ENCODE measurements at places on chromosomes 13 and 19.

DNA sequence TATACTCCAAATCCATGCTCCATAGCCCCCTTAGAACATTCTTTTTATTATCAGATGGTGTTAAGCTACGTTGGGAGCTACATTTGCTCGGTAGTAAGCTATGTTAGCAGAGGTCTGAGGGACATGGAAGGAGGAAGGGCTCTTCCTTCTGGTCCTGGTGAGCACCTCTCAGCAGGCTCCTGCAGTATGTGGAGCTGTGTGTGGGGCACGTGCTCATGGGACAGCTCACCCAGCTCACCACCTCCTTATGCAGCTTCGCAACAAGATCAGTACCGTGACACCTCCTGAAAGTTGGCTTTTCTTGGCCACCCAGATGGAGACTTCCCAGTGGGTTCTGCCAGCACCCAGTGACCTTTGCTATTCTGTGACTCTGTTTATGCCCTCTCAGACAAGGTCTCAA, 400.5 kb upstream of the SLC10A2 start:
- peak; percentile 72 for DNase-seq

DNA sequence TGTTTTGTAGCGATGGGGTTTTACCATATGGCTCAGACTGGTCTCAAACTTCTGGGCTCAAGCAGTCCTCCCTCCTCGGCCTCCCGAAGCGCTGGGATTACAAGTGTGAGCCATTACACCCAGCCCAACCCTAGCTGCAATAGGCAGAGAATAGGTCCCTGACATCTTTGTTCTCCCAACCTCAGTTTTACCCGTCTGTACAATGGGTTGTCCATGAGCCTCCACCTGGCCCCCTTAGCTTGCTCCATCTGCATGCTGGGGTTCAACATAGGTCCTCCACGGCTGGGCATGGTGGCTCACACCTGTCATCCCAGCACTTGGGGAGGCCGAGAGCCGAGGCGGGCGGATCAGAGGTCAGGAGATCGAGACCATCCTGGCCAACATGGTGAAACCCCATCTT, 14.4 kb downstream of the NFIC start:
- no peak for DNase-seq

- DNase-seq = no peak
These were observed at the start of gene DOCK9 for GRCh38 chr13:98977568-98978265. DOCK9 (minus strand) TSS chr13:98978064; CDS start chr13:98977909, 155 bp downstream.

- DNase-seq = no peak
These were observed 144.2 kb upstream of the VSTM2B start for GRCh38 chr19:29381353-29382203.

- no peak for DNase-seq
These were observed 59.3 kb upstream of the WDFY2 start for GRCh38 chr13:51524829-51525566.

- no peak for DNase-seq
These were observed 27.7 kb upstream of the UBL3 start for GRCh38 chr13:29878101-29878500.

DNA sequence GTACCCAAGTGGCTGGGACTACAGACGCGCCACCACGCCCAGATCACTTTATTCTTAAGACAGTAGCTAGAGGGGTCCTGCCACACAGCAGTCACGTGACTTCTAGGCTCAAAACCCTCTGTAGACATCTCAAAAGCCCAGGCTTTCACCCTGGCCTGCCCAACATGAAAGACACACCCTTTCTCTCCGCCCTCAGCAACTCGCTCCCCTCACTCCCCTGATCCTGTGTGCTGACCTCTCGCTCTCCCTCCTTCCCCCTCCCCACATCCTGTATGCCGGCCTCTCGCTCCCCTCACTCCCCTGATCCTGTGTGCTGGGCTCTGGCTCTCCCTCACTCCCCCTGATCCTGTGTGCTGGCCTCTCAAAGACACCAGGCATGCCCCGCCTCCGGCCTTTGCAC, 77.4 kb downstream of the SLC15A1 start:
- DNase-seq = no peak

GRCh38 chr19:45939792-45940514, 25.4 kb upstream of the NANOS2 start:
- no peak for DNase-seq

- no peak for DNase-seq
These were observed 224.2 kb upstream of the STARD13 start for GRCh38 chr13:33509642-33510229.

- DNase-seq = no peak
These were observed 12.6 kb downstream of the IRS2 start for GRCh38 chr13:109773786-109774185.

DNA sequence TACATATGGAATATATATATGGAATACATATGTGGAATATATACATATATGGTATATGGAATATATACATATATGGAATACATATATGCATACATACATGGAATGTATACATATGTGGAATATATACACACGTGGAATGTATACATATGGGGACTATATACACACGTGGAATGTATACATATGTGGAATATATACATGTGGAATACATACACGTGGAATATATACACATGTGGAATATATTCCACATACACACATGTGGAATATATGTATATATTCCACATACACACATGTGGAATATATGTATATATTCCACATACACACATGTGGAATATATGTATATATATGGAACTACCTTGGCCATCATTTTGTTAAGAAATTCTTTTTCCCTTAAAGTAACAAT, 31.1 kb downstream of the ZNF571 start:
- no peak for DNase-seq

DNA sequence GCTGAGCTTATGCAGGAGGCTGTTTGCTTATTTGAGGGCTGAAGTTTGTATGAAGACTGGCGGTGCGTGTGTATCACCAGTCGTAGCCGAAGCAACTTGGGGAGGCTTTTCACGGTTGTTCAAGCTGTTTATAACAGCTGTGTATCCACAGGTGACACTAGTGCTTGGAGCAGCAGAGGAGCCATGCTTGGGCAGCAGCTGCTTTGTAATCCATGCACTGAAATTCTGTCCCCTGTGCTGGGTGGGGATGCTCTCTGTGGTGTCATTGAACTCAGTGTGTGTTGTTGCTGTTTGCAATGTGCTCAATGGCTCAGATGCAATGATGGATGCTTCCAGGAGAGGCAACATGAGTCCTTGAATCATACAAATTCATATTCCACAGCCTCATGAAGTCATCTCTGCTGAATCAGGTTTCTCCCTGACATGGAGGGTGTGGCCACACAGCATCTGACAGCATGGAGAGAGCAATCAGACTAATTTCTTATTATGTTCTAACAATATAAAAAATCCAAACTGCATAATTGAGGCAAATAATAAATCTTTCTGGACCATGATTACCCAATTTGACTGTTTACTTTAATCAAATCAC, 18.8 kb upstream of the GTF3A start:
- no peak for DNase-seq

DNA sequence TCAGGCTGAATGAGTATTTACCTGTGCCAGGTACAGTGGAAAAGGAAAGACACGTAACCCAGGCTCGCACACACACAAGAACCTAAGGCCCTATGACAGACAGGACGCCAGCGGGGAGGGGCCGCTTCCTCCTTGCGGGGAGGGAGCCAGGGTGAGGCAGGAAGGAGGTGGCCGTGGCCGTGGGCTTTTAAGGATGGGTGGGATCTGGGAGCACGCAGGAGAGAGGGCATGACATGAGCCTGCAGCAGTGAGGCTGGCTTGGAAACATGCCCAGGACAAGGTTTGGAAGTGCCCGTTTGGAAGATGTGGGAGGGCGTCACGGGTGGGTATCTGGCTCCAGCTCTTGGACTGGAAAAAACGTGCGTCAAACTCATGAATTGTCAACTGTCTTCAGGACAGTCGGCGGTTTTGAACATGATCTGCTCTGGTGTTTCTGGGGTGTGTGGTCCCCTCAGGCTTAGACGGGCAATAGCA, 20.1 kb downstream of the SH3GL1 start:
- no peak for DNase-seq

DNA sequence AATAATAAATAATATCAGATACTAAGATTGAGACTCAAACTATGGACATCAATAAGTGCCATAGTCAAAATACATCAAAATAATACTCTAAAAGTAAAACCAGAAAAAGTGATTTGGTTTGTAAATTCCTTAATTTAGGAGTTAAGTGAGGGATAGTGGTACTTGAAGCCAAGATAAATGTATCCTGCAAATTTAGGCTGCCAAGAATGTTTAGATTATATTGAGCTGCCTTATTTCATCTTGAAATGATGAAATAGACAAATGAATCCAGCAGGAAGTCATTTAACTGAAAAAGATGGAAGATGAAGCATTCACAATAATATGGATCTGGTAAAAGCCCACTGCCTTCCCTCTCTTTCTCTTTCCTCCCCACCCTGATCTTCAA, 112.3 kb downstream of the LRCH1 start:
- DNase-seq = no peak

DNA sequence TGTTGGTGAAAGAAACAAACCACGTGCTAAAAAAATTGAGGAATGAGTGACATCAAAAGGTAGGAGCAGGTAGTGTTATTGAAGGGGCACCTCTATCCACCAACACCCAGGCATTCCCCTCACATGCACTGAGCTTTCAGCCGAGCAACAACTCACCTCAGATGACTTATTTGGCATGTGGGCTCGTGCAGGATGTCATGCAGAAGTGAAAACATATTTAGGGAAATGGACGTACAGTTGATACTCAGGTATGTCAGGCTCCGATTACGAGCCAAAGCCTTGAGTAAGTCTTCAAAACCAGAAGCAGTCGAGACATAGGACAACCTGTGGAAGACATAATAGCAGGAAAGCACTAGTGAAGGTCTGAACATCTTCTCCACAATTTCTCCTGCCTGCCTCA, 30.4 kb downstream of the NLRP11 start:
- no peak for DNase-seq

GRCh38 chr19:1163934-1164683, 10.0 kb downstream of the SBNO2 start:
- no peak for DNase-seq

DNA sequence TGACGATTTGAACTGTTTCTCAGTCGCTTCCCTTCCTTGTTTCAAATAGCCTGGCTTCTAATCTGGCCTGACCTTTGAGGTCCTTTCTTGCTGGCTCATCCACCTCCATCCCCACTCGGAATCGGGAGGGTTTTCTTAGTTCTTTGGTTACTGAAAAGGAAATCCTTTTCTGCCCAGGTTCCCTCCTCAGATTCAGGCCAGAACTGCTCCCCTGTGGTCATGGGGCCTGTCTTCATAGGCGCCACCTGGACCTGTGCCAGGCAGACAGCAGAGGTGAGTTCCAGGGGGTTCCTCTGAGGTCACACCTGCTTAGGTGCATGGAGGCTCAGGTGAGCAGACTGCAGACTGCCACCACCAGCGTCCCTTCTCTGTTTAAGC, 62.4 kb downstream of the AKAP11 start:
- peak; percentile 66 for DNase-seq

- DNase-seq = no peak
These were observed 3.8 kb downstream of the LENG1 start for GRCh38 chr19:54155694-54156093.

GRCh38 chr13:78657699-78658629, 991 bp downstream of the OBI1 start:
- no peak for DNase-seq

DNA sequence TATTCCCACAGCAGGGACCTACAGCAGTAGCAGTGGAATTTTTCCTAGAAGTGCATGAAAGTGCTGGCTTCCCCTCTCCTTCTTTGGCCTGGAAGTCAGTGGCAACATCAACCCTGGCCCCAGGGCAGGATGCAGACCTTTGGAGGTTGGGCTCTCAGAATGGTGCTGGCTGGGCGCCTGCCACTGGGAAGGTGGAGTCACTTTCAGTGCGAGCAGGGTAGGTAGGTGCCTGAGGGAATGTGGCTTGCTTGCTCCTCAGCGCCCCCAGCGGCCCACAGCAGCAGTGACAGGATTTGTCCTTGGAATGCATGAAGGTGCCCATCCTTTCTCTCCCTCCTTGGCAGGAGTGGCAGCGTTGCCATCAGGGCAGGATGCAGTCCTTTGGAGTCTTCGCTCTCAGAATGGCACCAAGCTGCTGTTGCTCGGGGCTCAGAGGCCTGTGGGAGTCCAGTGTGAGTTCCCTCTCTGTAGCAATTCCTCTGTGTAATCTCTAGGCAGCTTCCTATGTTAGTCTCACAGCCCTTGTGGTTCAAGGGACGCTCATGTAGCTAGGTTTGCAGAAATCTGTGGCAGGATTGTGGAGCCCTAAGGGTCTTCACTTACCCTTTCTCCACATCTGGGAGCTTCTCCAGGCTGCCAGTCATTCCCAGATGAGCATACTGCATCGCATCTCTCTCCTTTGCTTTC, 354.4 kb upstream of the DACH1 start:
- peak; percentile 15 for DNase-seq

GRCh38 chr13:30560212-30560611, 57.5 kb upstream of the USPL1 start:
- no peak for DNase-seq

DNA sequence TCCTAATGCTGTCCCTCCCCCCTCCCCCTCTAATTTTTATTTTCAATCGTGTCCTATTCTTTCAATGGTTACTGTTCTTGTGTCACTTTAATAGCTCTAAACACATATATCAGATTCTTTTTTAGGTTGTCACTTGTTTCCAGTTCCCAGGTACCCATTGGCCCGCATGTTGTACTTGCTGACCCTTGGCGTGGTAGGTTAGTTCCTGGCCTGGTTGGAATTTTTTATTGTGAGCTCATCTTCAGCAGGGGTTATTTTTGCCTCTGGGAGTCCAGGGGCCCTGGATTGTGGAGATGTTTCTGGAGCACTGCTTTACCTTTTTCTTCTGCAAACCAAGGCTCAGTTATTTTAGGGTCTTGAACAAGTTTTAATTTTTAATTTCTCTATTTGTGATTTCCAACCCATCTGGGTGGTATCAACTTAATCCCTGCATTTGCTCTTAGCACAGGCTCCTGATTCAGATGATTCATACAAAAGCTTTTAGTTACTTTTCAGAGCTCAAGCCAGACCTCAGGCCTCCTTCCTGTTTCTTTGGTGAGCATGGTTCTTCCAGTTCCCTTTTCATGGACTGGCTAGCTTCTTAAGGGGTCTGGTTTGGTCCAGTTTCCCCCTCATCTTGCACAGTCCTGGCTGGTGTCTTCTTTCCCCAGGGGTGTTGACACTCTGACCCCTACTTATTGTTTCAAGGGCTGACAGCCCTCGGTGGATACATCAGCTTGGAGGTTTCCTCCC, 220.5 kb downstream of the TM9SF2 start:
- no peak for DNase-seq

- no peak for DNase-seq
These were observed 2.5 kb downstream of the KPNA3 start for GRCh38 chr13:49789968-49790367.

GRCh38 chr13:72383646-72384045, 343.8 kb downstream of the MZT1 start:
- no peak for DNase-seq

DNA sequence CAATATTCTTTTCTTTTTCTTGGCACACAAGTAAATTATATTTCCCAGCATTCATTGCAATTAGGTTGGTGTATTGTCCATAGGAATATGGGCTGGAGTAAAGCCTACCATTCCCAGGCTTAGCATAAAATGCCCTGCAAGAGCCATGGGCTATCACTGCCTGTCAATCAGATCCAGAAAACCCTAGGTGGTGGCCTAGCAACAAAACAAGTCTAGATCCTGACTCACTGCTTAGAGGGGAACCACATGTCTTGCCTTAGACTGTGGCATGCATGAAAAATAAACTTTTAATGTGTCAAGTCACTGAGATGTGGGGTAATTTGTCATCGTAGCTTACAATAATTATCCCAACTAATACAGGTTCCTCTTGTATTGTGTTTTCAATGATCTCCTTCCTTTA, 16.2 kb downstream of the SOX21 start:
- no peak for DNase-seq

GRCh38 chr13:91417660-91418325, 19.4 kb downstream of the GPC5 start:
- no peak for DNase-seq
